ENCODE measurements at places on chromosomes 11 and 22.
A peak's percentile ranks its signal among the peaks of the same experiment; 100 is the strongest.

GRCh38 chr11:96272529-96273222 is 70.3 kb downstream of the MAML2 start:
- no peak for DNase-seq

DNA sequence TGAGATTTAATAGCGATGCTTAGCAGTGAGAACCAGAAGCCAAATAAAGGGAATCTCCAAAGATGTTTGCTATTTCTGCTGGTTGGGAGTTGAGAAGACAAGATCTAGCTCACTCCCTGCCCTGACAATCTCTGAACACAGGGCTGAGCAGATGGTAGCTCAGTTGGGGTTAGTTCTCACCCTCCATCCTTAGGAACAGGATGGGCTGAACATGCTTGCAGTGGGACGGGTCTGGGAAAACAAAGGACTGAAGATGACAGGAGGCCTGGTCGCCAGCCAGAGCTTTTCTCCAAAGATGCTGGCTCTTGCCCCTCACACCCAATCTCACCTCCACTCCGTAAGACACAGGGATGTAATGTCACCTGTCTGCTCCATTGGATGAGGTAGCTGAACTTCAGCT is 72.7 kb downstream of the SC5D start:
- no peak for DNase-seq

- DNase-seq: no peak
Measured at GRCh38 chr22:29801153-29801552, 34.0 kb downstream of the UQCR10 start.

DNA sequence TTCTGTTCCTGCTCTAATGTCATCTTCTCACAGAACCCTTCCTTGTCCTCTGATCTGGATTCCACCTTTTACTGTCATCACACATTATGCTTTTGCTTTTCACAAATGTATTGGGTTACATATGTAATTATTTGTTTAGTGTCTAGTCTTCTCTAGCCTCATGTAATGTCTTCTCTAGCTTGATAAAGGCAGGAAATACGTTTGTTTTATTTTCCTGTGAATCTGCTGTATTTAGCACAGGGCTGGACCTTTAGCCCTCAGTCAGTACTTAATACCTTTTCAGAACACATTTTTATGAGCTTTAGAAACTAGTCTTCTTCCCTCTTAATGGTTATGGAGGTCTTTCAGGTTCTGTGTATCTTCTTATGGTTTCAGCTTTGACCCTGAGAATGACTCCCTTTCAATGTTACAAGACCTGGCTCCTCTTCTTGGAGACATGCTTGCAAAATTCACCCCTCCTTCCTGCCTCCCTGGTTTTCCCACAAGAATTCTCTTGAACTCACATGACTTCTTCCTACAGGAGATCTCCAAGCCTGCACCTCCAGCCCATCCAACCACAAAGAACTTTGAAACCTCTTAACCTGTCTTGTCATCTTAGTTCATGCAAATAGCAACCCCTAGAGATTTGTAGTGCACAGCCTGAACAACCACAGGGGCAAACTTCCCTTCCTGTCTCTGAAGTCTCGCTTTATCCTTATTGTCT is 132.7 kb upstream of the DDI1 start:
- no peak for DNase-seq

- DNase-seq: no peak
Measured at GRCh38 chr11:119089319-119089718, 4.6 kb downstream of the HMBS start.

DNA sequence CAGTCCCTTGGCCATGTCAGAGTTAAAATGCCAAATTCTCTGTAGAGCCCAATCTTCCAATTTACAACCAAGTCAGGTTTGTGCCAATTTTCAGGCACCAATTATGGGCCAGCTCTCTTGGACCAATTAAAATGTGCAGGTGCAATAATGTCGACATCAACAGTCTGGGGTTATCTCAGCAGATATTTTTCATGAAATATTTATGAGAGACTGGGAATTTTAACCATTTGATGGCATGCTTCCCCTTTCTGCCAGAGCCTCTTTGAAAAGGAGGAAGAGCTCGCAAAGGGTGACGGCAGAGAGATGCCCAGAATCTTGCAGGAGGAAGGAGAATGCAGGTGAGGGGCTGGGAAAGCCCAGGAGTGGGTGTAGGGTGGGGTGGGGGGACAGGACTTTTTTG is 100.8 kb upstream of the SYT13 start:
- no peak for DNase-seq

DNA sequence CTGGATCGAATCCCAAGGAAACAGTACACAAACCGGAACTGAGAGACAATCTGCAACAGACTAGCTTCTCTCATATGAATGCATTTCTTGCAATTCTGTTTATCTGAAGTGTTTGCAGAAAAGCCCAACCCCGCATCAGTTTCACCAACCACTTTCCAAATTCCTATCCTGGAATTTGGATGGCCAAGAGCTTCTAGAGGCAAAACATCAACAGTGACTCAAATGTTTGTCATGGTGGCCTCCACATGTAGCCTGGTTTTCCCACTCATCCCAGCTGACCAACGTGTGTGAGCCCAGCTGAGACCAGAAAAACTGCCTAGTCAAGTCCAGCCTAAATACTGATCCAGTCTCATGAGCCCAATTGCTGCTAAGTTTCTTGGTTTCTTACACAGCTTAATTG is 8.3 kb upstream of the MIEF1 start:
- DNase-seq: no peak

GRCh38 chr11:46222490-46223251 is 54.8 kb upstream of the CREB3L1 start:
- no peak for DNase-seq

GRCh38 chr11:29087200-29087812 is 929.5 kb downstream of the KCNA4 start:
- DNase-seq: no peak

- DNase-seq: no peak
Measured at GRCh38 chr11:41313226-41313625, 146.2 kb downstream of the LRRC4C start.

DNA sequence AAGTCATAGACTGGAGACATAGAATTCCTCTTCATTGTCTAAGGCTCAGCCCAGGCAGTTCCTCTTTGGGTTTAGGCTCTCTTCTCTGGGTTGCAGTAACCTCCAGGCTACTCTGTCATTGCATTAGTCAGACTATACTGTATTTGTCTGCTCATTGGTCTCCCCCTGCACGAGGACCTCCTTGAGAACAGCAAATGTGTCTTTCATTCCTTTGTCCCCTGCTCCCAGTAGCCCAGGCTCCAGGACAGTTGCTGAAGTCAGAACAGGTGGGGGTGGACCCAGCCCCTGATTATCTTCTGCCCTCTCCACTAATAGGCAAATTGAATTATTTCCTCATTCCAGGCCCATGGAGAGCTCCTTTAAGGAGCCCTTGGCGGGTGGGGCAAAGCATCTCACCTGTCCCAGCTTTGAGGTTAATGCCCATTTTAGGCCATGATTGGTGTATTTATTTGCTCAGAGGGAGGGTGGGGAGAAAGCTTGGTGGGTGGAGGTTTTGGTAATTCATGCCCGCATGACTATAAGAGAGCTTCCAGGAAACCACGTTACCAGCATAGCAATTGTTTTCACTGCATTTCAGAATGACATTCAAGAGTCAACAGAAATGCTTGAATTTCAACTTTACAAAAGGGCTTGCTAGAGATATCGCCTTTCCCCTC is 40.9 kb downstream of the NAV2 start:
- no peak for DNase-seq

DNA sequence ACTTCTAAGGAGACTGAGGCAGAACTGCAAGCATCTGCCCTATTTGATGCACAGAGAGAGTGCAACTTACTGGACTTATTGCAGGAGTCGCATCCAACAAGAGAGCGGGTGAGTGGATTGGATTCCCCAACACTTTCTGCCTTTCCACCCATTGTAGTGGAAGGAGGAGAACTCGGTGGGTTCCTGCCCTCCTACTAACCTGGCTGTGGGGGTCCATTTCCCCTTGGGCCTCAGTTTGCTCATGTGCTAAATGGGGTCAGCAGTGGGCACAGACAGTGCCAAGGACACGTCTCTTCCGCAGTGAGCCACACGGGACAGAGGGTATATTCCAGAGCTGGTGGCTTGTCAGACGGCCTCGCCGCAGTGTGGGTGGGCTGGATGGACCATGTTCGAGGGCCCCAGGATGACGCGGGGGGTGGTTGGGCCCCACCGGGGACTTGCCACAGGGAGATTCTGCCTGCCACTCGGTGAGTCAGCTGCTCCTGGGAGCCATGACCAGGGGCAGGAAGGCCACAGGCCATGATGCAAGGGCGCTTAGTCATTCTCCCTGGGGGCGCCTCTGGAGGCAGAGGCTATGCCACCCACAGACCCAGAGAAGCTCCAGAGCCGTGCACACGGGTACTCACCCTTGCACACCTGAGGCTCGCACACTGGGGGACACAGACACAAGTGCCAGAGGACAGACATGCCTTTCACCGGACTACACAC is 8.2 kb downstream of the ALX4 start:
- DNase-seq: no peak

- DNase-seq: no peak
Measured at GRCh38 chr22:44026066-44026629, 2.0 kb downstream of the PARVB start.

DNA sequence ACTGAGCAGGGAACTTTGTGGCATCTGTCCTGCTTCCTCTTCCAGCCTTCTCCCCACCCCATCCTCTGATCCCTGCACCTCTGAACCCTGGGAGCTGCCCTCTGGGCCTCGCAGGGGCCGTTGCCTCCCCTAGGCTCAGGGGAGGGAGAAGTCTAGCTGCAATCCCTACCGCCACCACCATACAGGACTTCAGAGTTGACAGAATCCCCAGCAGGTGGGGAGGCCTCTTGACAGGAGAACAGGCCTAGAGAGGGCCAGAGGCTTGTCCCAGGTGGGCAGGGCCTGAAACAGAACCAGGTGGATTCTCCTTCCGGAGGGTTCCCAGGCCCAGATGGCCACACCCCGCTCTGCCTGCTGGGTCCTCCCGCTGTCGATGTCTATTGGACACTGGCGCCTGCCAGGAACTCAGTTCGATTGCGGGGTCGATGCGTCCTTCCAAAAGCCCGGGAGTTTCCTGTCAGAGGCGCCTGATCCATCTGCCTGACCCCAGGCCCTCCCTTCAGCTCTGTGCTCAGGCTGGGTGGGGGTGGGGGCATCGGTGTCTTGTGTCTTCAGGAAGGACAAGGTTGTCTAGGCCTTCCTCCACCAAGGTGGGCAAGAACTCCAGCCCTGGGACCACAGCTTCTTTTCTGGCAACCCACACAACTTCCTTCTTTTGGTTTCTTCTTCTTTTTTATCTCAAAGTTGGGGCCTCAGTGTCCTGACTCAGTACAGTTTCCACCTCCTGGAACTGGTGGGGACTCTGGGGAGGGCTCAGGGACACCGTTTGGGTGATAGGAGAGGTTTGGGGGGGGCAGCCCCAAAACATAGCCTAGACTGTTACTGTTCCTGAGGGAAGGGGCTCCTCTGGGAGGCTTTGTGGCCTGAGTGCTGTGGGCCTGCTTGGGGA is 6.4 kb downstream of the STARD10 start:
- DNase-seq: peak; percentile 47

DNA sequence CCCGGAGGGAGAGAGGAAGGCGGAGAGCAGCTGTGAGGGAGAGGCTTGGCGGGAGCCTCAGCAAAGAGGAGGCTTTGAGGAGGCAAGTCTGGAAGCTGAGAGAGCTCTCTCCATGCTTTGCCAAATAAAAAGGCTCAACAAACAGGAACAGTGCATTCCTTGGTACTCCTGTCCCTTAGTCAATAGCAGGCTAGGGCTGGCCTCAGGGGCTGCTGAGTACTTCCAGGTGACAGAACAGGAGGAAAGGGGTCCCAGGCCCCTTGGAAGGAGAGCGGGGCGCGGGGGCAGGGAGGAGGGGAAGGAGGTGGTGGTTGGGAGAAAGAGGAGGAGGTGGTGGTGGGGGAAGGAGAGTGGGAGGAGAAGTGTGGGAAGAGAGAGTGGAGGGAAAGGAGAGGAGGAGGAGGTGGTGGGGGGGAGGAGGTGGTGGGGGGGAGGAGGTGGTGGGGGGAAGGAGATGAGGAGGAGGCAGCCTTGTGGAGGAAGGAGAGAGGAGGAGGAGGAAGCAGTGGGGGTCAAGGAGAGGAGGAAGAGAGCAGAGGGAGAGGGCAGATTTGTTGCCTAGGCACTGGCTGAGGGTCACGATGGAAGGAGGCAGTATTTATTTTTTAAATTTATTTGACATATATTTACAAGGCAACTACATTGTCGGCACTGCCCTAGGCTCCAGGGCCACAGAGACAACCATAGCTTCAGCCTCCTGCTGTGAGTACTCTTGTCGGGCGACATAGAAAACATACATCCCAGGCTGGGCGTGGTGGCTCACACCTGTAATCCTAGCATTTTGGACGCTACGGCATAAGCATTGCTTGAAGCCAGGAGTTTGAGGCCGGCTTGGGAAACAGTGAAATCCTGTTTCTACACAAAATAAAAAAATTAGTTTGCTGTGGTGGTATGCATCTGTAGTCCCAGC is 74.2 kb upstream of the ZBED5 start:
- DNase-seq: no peak

DNA sequence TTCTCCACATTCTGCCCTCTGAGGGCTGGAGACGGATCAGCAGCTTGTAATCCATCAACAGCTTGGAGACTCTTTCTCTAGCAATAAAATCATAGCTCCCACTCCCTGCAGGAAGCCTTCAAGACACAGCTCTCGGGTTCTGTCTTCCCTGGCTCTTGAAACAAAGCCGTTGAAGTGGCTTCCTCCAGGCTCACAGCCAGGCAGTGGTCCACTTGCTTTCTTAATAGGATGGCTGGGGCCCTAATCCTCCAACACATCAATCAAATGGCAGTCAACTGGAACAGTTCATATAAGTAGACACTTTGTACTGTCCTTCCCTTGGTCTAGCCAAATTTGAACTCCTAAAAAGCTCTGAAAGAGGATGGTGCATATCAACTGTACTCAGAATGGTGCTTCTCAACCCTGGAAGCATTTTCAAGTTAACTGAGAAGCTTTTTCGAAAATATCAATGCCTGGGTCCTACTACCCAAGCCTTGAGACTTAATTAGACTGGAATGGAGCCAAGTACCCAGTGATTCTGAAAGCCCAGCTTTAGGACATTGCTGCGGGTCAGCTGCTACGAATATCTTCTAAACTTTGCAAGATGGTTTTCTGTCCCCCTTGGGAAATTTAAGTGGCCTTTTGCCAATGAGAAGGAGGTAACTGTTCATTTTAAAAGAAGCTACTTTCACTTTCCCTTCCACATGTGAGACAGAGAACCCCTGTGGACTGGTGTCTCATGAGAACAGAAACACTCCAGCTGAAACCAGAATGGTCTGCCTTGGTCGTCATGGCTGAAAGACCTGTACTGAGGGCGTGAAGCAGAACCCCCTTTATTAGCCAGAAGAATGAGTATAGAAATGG is 74.7 kb downstream of the SC5D start:
- no peak for DNase-seq

- peak; percentile 52 for DNase-seq
Measured at GRCh38 chr11:125874556-125875124, 12.8 kb upstream of the HYLS1 start.

DNA sequence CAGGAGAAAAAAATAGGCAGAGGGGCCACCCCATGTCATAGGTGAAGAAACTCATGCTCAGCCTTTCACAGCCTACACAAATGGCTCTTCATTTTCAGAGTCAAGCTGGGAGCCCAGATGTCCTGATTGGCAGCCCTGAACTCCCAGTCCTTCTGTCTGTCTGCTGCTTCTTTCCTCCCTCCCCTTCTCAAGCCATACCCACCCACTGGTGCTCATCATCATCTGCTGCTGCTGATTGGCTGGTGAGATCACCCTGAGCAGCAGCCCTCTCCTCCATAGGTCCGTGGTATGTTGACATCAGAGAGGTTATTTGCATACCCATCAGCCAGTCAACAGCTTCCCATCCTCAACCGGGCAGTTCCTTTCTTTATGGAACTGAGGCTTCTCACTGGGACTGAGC is 46.1 kb upstream of the PRDM11 start:
- no peak for DNase-seq
